Caki2 (cell line): ENCODE measurements at places on chromosomes 6 and 20.

- DNase-seq, result no peak
Measured at GRCh38 chr6:105986998-105987397, 99.1 kb upstream of the PRDM1 start.

DNA sequence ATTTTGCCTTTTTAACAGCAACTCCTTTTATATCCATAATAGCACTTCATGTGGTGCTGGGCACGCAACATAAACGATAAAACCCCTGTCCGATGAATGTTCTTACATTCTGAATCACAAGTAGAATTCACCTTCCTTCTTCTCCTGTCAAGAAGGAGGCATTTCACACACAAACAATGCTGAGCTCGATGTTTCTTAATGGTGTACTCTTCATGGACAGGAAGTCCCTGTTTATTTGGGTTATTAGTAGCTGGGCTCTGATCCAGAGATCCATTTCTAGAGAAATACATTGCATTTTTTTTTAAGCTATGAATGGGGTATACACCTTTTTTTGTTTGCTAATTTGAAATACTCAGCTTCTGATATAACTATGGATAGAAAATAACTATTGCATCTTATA, 82.4 kb downstream of the PPP1R3G start:
- DNase-seq, result no peak

DNA sequence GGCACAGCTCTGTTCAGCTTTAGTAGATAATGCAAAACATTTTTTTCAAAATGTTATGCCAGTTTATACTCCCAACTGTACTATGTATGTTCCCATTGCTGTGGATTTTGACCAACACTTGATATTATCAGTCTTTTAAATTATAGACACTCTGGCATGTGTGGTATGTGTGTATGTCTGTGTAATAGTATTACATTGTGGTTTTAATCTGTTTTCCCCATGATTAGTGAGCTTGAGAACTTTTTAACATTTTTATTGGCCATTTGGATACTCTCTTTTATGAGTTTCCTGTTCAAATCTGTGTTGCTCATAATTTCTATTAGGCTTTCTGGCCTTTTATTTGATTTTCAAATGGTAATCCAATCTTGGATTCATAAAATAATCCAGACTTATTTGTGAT, 69.2 kb upstream of the TXNDC5 start:
- no peak for DNase-seq

- no peak for DNase-seq
Measured at GRCh38 chr6:158607411-158608170, 37.0 kb downstream of the DYNLT1 start.

DNA sequence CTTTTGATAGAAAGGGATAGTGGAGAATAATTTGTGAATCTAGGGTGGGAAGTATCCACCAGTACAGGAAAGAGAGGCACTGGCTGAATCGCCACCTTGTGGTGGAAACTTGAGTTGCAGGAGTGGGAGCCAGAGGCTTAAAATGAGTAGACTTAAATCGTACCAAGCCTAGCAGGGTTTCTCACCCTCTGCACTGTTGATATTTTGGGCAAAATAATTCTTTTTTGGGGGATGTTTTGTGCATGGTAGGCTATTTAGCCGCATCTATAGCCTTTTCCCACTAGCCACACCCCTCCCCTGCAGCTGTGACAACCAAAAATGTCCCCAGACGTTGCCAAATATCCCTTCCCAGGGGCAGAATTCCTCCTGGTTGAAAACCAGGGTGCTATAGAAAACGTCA, 119.1 kb downstream of the DHX35 start:
- peak; percentile 44 for DNase-seq

- no peak for DNase-seq
Measured at GRCh38 chr6:66735106-66735890, 1028.3 kb upstream of the EYS start.

- DNase-seq, result no peak
Measured at GRCh38 chr6:85065831-85066230, 301.4 kb upstream of the TBX18 start.

DNA sequence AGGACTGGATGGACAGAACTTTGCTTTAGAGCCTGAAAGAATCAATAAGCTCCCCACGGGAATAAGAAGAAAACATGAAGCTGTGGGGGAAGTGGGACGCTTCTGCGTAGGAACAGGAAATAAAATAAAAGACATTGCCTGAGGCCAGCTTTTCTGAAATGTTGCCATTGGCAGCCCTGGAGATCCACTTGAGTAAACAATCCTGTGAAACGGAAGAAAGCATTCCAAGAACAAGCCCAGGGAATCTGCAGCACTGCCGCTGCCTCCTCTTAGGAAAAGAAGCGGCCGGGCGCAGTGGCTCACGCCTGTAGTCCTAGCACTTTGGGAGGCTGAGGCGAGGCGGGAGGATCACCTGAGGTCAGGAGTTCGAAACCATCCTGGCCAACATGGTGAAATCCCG, 182.3 kb upstream of the RALGAPA2 start:
- no peak for DNase-seq

DNA sequence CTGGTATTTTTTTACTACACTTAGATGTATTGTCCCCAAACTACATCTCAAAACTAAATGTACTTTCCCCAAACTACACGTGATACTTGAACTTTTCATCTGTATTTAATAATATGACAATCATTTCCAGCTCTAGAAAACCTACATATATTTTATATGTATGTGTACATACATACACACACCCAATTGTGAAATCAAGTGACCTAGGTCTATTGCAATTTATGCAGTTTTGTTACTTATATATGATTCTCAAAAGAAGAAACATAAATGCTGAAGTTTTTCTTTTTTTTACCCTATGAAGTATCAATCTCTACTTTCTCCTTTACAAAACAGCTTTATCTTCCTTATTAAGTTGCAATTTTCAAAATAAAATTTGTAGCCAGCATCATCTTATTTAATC, 4.7 kb downstream of the ADNP start:
- no peak for DNase-seq

- no peak for DNase-seq
Measured at GRCh38 chr20:59664421-59664941, 60.1 kb downstream of the PHACTR3 start.

- DNase-seq, result no peak
Measured at GRCh38 chr20:38383147-38383546, 36.9 kb downstream of the LBP start.

GRCh38 chr6:135271626-135272025, 90.5 kb downstream of the MYB start:
- DNase-seq, result no peak

DNA sequence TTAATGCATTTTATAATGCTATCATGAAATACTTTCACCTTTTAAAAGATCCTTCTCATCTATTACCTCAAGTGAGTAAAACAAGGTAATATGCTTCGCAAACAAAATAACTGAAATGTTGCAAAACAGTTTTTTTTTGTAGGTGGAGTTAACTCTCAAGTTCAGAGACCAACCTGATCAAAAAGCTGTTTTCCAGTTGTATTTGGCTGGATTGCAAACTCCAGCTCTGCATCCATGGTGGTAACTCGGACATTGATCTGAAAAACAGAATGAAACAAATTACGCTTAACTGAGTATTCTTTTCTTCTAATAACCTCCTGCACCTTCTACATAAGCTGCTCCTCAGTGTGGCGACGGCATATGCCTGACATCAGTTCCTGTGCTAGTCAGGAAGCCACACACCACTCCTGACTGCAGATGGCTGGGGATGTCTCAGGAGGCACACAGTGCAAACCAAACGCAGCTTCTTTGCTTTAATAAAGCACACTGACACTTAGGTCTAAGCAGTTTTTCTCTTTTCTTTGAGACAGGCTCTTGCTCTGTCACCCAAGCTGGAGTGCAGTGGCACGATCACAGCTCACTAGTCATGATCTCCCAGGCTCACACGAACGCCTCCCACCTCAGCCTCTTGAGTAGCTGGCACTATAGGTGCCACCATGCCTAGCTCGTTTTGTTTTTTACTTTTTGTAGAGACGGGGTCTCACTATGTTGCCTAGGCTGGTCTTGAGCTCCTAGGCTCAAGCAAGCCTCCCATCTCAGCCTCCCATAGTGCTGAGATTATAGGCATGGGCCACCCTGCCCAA, 29.9 kb downstream of the EZR start:
- no peak for DNase-seq

DNA sequence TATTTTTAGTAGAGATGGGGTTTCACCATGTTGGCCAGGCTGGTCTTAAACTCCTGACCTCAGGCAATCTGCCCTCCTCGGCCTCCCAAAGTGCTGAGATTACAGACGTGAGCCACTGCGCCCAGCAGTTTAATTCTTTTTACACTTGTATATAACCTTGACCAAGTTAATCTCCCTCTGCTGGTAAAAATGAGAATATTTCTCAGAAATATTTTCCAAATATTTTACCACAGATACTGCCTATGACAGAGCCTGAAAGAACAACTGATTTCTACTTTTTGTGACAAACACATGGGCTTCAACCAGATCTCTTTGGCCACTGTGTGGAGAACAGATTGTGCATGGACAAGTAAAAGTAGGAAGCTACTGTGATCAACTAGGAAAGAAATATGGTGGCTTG, 21.2 kb upstream of the NHSL1 start:
- peak; percentile 22 for DNase-seq

DNA sequence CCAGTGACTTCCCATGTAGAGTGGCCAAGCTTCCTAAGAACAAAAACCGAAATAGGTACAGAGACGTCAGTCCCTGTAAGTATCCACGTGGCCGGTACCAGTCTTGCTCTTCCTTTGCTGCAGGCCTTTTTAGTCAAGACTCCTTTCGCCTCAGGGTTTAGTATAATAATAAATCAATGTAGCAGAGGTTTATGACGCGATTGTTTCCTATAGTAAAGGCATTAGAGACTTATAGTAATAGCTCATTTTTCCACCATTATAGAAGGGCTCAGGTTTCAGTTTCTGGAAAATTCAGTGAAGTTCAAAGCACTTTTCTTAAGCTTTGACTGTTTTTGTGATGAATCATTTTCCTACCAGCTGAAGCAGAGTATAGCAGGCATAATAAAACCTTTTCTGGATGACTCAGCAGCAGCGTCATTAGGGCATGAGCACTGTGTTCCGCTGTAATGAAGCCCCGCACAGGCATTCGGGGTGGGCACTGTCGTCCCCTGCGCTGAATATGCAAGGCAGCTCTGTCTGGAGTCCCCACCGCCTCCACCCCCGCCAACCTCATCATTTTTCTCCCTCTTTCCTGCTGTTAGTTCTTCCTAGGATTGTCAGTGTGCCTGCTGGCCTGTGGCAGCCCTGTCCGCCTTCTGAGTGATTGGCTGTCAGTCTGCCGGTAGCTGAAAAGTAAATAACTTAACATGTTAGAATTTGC, 51.3 kb downstream of the PTPN1 start:
- peak; percentile 91 for DNase-seq

DNA sequence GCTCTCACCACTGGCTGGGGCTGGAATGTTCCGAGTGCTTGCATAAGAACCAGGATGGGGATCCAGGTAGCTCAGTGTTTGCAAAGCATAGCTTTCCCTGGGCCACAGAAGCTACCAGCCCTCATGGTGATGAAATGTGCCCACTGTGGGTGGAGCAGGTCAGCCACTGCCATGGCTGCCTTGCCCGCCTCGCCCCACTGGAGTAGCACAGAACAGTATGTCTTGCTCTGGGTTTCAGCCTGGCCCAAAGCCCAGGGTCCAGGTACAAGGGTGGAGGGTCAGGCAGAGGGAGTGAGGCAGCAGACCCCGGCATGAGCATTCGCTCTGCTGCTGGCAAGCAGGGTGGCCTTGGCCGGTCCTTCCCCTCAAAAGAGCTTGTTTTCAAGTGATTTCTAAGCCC, 34.7 kb downstream of the KCNK17 start:
- no peak for DNase-seq

DNA sequence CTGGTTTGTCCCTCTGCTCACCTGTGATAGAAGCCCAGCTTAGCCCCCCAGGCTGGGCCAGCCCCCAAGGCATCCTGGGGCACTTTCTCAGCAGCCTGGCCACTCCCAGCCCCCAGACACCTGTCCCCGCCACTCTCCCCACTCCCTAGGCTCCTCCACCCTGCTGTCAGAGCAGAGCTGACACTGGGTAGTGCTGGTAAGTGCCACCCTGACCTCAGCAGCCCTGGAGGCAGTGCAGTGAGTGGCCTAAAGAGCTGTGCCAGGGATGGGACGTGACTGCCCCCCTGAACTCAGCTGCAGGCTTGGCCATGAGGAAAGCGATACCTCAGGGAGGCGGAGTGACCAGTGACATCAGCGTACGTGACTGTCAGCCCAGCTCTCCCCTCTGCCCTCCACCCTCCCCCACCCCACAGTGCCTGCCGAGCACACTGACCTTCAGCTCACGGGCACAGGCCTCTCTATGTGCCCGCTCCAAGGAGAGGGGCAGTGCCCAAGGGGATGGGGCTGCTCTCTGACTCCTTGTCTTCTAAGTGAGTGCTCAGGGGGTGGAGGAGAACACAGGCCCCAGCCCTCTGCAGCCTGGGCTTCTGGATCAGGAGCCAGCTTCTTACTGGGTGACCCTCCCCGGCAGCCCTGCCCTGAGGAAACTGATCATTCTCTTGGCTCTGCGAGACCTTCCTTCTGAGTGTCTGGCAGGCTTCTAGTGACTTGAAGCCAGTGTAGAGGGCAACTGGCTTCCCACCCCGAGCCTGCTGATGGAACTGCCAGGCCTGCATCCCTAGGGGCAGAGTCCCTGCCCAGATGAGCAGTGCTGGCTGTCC, 172.7 kb downstream of the MRPL14 start:
- no peak for DNase-seq

GRCh38 chr6:142326540-142326939, 24.7 kb downstream of the ADGRG6 start:
- peak; percentile 46 for DNase-seq

DNA sequence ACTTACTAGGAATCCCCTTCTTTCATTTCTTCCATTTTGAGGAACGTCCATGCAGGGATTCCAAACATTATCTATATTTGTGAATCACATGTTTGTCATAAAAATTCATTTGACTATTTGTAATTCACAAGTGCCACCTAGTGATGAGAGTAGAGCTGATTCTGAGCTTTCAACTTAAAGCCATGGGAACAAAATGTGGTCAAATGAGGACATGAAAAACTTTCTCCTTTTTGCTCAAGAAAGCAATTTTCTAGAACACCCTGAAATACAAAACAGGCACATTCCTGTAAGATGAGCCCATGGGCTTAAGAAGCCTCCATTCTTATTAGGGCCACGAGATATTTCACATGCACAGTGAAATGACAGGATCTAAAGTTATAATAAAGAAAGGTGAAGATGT, 12.3 kb downstream of the MAP3K7 start:
- DNase-seq, result no peak

DNA sequence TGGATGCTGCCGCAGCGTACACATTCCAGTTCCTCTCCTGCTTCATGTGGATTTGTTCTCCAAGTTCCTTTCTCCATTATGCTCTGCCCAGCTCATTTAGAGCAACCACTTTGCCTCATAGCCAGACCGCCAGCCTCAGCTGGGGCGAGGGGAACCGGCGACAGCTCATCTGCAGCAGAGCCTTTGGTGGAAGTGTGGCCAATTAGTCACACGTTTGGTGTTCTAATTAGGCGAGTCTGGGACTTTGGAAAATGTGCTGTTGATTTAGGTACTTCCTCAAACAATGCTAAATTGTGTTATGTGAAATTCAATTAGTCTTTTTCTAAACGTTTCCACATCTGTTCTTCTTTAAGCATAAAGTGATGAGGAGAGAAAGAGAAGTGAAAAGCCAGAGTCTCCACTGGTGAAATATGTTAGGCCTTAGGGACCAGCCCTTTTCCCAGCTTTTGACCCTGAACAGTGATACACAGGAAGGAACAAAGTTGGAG, 217.9 kb downstream of the TBX18 start:
- no peak for DNase-seq

GRCh38 chr20:51419231-51419630, 123.3 kb downstream of the NFATC2 start:
- no peak for DNase-seq

- DNase-seq, result no peak
Measured at GRCh38 chr20:51373713-51374455, 168.6 kb downstream of the NFATC2 start.
